GM03348 (cell line): ENCODE measurements at places on chromosomes 5 and 9.
A peak's percentile ranks its signal among the peaks of the same experiment; 100 is the strongest.

DNA sequence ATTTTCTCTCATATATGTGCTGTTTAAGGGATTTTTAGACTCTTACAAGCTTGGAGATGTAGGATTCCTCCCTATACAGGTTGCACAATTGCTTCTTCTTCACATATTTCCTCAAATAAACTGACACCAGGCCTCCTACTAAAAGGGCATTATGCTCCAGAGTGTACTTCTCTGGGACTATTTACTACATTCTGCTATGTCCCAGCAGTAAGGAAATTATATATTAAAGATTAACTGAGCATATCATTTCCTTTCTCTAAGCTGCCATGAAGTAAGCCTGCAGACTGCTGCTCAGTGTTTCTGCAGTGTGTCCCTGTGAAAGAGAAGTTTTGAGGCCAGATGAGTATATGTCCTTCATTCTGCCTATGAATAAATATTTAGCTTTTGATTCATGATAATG, 356.9 kb upstream of the NUDT12 start:
- no peak for DNase-seq

GRCh38 chr9:129584136-129584535, 36.8 kb downstream of the C9orf50 start:
- DNase-seq = peak; percentile 86

- peak; percentile 62 for DNase-seq
These were observed 21.7 kb downstream of the SLC6A18 start for GRCh38 chr5:1246711-1247431.

- DNase-seq = peak; percentile 86
These were observed 300 bp upstream of the SVEP1 start for GRCh38 chr9:110579862-110580219.

DNA sequence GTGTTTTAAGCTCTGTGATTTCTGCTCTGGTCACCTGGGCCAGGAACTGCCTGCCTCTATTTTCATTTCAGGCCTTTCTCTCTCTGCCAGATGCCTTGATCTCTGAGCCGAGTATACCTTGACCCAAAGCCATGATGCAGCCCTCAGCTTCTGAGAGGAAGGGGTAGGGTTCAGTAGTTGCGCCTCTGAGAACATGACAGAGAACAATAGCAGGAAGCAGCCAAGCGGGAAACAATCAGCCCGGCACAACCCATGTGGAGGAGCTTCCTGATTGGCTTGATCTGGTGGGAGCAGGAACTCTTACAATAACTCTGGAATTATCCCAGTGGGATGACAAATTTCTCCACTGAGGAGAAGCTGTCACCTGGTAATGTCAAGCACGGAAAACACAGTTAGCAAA, 127.4 kb downstream of the PALM2AKAP2 start:
- no peak for DNase-seq

- DNase-seq = no peak
These were observed 225.2 kb downstream of the CFAP90 start for GRCh38 chr5:7625740-7626139.

DNA sequence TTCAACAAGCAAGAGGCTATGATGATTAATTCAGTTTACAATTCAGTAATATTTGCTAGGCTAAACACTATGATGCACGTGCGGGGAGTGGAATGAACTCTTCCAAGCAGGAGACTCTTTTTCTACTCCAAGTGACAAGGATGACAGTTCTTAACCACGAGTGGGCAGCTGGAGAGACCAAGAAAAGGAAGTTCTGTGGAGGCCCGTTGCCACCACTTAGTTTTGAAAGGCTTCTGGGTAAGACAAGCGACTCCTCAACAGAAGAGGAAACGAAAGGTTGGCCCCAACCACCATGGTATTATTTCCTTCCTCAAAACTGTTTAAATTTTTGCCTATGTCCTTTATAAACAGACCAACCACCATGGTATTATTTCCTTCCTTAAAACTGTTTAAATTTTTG, 2.8 kb downstream of the DCAF12 start:
- no peak for DNase-seq

GRCh38 chr5:152900332-152900731, 495.3 kb upstream of the NMUR2 start:
- no peak for DNase-seq

DNA sequence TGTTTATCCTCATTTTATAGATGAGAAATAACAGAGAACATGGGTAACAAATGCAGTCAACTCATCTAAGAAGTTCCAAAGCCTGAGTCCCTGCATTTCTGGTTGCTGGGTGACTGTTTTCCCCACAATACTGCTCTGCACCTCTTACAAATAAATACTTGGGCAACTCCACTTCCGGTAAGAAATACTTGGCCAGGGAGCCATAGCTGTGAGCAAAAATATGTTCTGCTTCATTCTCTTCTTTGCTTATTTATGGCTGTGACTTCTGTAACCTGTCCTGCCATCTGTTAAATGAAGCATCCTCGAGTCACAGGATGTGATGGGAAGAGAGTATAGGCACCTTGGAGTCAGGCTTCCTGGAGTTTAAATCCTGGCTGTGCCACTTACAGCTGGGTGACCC, 49.9 kb downstream of the GDNF start:
- DNase-seq = peak; percentile 55

GRCh38 chr9:135214054-135214640, 126.7 kb downstream of the OLFM1 start:
- no peak for DNase-seq

DNA sequence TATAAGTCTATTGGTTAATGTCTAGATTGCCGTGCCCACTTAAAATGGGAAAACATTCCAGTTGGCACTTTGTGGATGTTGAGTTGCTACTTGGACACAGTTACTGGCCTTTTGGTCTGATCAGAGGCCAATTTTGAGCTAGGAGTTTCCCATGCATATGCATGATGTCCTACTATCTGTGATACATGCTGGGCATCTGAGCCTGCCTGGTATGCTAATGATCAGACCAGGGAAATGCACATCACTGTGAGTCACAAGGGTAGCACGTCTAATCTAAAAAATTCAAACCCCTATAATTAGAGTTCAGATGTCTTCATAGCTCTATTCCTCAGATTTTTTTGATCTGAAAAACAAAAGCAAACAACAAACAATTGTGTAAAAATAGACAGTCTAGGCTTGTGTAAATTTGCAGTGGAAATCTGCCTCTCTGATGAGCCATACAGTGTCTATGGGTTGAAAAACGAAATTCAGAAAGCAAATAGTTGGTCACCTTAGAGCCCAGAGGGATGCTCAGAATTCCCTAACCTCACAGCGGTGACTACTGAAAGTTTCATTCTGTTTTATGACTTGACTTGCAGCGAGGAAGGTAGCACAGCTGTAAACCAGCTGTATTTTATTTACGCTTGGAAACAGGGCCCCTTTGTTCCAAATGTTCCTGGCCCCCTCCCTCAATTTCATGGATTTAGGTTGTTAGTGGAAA, 37.3 kb downstream of the PALM2AKAP2 start:
- DNase-seq = peak; percentile 27

DNA sequence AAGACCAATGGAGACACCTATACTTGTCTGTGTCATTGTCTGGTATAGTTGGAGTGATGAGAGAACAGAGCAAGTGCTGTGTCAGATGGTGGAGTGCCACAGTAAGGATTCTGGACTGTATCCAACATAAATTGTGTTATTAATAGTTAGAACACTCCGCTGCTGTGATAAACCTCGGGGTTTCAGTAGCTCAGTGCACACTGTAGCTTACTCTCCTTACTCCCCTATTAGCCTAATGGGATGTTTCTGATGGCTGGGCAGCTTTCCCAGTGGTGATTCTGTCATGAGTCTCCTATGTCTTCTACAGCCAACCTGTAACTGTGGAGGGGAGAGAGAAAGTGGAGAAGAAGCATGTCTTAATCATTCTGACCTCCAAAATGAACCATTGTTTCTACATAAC, 127.6 kb upstream of the PTCH1 start:
- DNase-seq = no peak

GRCh38 chr9:84238652-84239051, 101.9 kb downstream of the SLC28A3 start:
- no peak for DNase-seq

GRCh38 chr5:23353286-23353685, 154.1 kb upstream of the PRDM9 start:
- no peak for DNase-seq

DNA sequence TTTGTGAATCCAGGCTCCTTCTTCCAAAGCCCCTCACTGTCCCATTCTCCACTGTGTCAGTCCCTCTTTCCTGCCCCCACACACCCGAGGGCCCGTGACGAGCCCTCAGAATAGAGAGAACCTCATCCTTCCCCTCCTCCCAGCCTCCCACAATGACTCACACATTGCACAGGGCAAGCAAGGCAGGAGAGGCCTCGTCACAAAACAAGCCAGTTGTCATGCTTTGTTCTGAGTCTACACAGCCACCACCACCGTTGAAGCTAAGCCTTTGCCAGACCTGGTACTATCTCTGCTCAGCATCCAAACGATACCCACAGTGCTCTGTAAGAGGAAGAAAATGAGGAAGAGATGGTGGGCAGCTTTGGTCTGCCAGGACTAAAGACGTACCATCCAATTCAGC, 142.2 kb upstream of the ZNF366 start:
- no peak for DNase-seq

- DNase-seq = no peak
These were observed 36.6 kb upstream of the ARSB start for GRCh38 chr5:79021753-79022152.

GRCh38 chr9:90219548-90220118, 423.0 kb downstream of the DIRAS2 start:
- DNase-seq = no peak

- no peak for DNase-seq
These were observed 107.1 kb downstream of the SEMA5A start for GRCh38 chr5:9438596-9439354.

DNA sequence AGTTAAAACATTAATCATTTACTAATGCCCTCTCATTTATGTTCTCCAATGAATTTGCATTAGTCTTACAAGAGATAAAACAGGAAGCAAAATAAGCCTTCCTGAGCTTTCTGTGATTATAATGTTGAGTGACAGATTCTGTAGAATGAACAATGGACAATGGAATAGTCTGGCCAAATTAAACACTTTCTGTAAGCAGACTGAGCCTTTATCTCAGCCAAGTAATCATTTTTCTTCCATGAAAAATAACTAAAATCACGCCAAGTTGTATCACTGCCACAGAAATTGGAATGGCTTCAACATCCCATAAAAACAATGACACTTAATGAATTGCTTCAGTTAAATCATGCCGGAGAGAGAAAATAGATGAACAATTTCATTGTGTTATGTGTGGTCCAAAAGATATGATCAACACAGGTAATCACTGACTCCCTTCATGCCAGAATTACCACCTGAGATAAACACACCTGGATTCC, 63.0 kb downstream of the TSSK1B start:
- peak; percentile 8 for DNase-seq
